ENCODE measurements at places on chromosomes 4 and X.

- DNase-seq: no peak
These were observed 145.1 kb downstream of the BEND2 start for GRCh38 chrX:18075603-18076002.

DNA sequence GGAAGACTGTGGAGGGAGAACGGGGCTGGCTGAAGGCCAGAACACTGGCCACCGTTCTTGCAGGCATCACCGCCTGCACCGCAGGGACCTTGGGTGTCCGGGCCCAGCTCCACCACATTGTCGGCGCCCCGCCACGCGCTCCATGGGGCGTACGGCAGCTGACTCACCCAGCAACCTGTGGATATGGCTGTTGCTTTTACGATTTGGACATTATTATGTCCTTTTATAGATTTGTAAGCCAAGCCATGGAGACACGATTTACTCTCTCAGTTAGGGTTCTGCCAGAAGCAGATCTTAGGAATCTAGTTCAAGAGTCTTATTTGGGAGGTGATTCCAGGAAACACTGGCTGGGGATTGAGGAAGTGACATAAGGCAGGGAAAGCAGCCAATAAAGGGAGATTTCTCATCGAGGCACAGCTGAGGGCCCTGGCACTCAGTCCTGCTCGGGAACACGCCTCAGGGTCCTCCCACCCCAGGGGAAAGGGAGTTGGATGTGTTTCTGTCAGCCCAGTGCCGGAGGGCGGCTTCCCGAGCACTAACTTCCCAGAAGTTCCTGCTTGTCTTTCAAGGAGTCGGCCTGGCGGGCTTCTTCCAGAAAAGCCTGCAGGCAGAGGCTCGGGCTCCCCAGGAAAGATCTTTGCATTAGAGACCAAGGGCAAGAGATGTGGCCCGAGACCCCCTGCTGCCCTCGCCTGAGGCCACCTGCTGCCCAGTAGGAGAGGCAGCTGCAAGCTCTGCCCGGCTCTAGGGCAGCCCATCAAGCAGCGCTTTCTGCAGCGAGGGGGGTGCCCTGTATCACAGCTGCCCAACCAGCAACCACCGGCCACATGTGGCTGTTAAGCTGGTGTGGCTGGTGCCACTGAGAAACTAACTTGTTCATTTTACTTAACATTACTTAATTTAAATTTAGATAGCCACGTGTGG is 52.9 kb downstream of the CRMP1 start:
- DNase-seq: no peak

DNA sequence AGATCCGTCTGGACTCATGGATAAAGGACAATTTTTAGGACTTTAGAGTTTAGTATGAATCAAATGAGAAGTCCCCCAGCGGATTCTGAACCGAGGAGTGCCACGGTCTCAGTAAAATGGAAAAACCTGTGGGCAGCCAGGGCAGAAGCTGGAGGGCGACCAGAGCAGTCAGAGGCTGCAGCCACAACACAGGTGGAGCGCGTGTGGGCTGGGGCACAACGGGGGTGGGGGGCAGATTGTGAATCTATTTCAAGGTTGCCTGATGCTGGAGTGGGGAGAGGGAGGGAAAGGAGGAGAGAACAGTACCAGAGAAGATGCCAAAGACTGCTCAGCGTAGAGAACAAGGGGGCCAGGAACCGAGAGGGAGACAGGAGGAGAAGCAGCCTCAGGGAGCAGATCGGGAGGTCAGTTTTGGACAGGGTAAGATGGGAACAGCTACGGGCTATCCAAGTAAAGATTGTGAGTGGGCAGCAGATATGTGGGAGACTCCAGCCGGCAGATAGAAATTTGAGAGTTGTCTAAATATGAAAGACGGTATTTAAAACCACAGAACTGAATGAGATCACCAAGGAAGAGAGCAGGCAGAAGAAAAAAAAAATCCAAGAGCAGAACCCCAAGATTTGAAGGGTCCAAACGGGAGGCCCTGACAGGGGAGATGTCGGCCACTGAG is 9.5 kb downstream of the FAT1 start:
- no peak for DNase-seq

- no peak for DNase-seq
These were observed 26.7 kb downstream of the IRF2 start for GRCh38 chr4:184447664-184448063.

DNA sequence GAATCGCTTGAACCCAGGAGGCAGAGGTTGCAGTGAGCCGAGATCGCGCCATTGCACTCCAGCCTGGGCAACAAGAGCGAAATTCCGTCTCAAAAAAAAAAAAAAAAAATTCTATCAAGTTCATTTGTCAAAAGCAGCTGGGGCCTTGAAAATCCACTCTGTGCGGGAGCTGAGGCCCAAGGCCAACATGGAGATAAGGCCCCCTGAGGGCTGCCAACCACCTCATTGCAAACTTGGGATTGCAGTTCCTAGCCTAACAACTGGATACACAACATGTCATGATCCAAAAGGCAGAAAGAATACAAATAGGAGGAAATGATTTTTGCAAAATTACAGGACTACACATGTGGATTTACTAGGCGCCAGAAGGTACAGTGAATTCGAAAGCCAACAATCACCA is 22.5 kb upstream of the PRDX4 start:
- no peak for DNase-seq

DNA sequence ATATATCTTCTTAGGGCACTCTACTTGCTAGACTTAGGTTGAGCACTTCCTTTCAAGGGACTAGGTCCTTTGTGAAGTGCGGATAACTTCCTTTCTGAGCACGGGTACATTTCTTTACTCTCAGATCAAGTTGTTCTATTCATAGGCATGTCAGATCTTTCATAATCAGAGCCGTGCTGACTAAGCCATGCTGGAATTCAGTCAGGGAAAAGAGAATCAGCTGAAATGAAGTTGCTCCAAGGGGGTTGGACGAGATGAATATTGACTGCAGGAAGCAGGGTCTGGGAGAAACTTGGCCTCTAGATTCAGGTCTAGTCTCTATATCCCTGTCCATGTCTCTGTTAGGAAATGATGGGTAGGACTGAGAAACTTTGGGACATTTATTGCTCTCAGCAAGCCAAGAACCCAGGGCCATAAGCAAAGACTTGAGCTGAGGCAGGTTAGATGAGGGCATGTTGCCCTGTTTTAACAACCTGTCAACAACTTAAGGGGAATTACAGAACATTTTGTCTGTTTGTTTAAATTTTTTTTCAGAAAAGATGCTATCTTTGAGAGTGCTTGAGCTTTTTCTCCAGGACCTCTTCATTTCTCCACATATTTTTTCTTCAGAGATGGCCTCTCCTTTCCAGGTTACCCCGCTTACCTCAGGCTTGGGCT is 28.3 kb downstream of the AREG start:
- DNase-seq: no peak

DNA sequence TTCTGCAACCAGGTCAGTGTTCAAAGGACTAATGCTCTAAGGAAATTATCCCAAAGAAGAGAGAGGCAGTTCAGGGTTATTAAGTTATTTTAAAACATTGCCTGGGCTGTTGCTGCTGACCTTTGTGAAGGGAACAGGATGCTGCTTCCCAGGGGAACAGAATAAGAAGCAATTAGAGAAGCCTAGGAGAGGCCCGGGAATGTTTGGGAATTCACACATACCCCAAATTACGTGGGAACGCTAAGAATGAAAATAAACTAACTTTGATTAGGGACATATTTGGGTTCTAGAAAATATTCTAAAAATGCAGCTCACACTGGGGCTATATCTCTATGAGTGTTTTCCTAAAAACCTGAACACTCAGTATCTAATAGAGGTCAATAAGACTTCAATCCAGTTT is 243.1 kb upstream of the FTHL17 start:
- no peak for DNase-seq

DNA sequence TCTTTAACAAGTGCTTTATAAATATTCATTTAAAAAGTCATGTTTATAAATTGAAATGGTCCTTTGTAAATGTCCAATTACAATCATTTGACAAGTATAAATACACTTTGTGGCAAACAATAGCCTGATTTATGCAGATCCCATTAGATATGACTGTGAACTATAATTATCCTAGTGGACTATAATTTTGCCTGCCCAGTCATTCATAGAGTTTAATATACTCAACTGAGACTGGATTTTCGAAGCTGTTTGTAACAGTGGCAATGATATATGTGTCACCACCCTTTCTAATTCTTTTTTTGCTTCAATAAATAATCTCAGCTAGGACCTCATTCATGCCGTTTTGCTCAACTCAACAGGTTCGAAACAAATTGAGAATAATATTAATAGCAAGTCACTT is 732.0 kb downstream of the PCDH18 start:
- no peak for DNase-seq

GRCh38 chrX:53374222-53374820 is 48.1 kb downstream of the SMC1A start:
- DNase-seq: no peak

DNA sequence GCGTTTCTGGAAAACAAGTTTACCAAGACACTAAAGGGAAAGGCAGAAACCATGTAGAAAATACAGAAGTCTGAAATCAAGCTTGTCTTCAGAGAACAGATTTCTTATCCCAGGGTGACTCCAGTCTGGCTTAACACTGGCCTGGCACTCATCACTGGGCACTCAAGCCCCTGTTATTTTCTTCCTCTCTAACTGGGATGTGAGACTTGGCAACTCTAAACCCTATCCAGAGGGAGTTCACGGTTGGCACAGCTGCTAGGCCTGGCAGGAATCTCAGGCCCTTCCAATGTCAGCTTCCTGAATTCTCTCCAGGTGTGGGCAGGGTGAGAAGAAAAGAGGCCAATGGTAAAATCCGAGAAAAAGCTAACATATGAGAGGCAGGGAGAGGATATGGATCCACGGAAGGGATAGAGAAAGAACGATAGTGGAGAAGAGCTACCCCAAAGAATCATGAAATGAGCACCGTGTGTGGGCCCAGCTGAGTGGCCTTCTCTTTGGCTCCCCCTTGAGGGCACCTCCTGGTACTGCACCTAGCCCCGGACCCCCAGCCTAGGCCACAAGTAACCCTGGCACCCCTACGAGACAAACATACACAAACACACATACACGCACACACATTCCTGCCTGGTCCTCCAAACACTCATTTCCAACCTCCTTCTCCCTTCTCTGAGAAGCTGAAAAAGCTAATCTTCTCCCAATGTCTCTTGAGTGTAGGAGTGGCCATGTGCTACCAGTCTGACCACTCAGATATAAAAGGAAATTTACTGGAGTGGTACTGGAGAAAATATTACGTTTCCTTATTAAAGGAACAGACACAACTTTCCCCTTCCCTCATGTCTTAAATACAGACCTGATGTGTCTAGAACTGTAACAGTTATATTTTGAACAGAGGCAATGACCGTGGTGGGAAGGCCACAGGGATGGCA is 16.6 kb upstream of the PTCHD1 start:
- no peak for DNase-seq

- DNase-seq: no peak
These were observed 78.3 kb upstream of the UNC5C start for GRCh38 chr4:95627024-95627605.

GRCh38 chrX:41116948-41117347 is 31.7 kb downstream of the USP9X start:
- DNase-seq: no peak

DNA sequence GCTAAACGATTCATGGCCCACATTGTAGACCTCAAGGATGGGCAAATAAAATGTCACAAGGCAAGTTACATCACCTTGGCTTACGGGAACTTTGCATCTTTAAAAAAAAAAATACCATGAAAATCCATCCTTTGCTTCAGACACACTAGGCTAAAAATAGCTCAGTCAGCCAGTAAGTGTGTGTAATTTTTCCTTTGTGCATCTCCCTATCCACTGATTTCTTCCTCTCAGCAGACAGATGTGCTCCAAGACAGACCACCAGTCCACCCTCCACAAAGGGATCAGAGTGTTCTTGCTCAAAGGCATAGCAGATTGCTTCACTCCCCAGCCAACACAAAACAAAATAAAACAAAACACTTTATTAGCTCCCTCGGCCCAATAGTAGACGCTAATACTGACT is 14.6 kb downstream of the LDB2 start:
- DNase-seq: no peak

GRCh38 chr4:188455062-188455752 is 316.0 kb downstream of the TRIML1 start:
- DNase-seq: no peak

All from cerebellar nuclear complex (tissue), 1 donor.